T-helper 2 cell treated with Interferon-gamma antibody and Interleukin-4, amounts not matched to agents 5 μg/mL and 100 μg/mL, for 36 hours (primary cell): ENCODE measurements at places on chromosomes 3 and 15.

- H3K27ac ChIP-seq = no peak overlapping the region
- H3K27me3 ChIP-seq = peaks cover 14% of the 10 kb centered on the region
- no peaks in the 10 kb centered on the region for H3K36me3 ChIP-seq
Observed at GRCh38 chr3:149603126-149604074, 54.4 kb downstream of the WWTR1 start.

DNA sequence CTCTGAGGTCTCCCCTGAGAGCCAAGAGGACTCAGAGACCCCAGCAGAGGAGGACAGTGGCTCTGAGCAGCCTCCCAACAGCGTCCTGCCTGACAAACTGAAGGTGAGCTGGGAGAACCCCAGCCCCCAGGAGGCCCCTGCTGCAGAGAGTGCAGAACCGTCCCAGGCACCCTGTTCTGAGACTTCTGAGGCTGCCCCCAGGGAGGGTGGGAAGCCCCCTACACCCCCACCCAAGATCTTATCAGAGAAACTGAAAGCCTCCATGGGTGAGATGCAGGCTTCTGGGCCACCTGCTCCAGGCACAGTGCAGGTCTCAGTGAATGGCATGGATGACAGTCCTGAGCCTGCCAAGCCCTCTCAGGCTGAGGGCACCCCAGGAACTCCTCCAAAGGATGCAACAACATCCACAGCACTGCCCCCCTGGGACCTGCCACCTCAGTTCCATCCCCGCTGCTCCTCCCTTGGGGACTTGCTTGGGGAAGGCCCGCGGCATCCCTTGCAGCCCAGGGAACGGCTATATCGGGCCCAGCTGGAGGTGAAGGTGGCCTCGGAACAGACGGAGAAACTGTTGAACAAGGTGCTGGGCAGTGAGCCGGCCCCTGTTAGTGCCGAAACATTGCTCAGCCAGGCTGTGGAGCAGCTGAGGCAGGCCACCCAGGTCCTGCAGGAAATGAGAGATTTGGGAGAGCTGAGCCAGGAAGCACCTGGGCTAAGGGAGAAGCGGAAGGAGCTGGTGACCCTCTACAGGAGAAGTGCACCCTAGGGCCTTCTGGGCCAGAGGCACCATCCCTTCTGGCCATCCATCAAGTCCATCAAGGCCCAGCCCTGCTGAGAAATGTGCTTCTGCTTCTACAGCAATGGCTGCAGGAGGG lies 23.6 kb downstream of the PLEKHO2 start:
- H3K27ac ChIP-seq = no peak overlapping the region
- DNase-seq = no peak
- peaks cover 12% of the 10 kb centered on the region for H3K4me1 ChIP-seq
- no peak overlapping the region for H3K4me3 ChIP-seq
- peaks cover 42% of the 10 kb centered on the region for H3K36me3 ChIP-seq
- no peaks in the 10 kb centered on the region for H3K27me3 ChIP-seq

- H3K27me3 ChIP-seq = no peaks in the 10 kb centered on the region
- H3K4me1 ChIP-seq = peaks cover 12% of the 10 kb centered on the region
- peaks cover 21% of the 10 kb centered on the region for H3K36me3 ChIP-seq
Observed at GRCh38 chr15:25771338-25771706, 91.8 kb downstream of the ATP10A start.

GRCh38 chr15:77753281-77753873 lies 120.7 kb upstream of the LINGO1 start:
- no peaks in the 10 kb centered on the region for H3K36me3 ChIP-seq
- no peak overlapping the region for H3K4me3 ChIP-seq
- no peak for DNase-seq
- H3K4me1 ChIP-seq = no peaks in the 10 kb centered on the region

DNA sequence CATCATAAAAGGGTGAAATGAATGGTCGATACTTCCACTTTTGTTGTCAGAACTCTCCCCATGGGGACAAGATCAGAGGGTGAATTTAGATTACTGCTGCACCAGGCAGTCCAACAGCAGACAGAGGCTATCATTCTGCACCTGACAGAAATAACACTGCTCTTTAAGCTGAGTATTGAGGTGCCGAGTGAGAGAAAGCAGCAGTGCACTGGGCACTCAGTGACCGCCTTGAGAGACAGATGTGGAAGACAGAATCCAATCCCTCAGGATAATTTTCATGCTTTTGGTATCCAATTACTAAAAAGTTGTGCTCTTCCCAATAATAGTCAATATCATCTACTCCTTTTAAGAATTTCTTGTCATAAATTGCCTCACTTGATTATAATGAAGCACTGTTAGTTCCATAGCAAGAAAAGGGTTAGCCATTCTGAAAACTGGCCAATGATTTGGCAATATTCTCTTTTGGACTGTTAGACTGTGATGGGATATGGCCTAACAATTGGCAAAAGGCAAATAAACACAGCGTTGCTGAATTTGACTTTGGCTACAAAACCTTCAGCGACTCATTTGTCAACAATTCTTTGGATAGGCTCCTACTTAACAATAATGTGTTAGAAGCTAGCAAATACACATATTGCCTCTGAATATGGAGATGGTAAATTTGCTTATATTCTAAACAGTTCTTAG lies 5.5 kb downstream of the FGF7 start:
- no peak overlapping the region for H3K27ac ChIP-seq
- peaks cover 25% of the 10 kb centered on the region for H3K27me3 ChIP-seq
- H3K4me3 ChIP-seq = no peak overlapping the region
